ENCODE measurements at places on chromosomes 1 and 21. TPM values are rescaled to one million over a fixed set of nuclear protein-coding genes. Genes with fewer than 3 reads are reported as not detected.

The ST6GALNAC5 gene
- total RNA-seq, result 0.16 TPM

DNA sequence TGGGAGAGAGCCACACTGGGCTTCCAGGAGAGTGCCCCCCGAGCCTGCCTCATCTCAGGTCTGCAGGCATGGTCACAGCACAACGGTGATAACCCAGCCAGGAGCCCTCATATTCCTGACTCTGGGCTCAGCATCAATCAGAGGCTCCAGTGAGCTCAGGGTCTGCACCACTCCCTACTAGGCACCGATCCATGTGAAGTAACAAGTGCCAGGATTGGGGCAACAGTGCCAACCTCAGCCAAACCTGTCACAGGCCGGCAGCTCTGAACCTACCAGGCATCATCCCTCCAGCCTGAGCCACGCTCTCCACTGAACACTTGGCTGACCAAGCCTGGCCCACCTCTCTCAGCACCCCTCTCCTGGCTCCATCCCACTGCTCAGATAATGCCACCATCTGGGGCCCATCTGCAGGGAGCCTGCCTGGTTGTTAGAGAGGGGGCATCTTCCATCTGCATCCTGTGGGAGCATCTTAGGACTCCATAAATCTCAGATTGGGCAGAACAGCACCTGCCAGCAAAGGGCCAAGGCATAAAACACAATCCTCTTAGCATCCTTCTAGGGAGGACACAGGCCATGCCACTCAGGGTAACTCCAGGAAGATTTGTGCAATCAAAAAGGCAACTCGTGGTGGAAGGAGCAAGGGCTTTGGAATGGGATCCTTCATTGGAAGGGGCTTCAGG, 213.7 kb upstream of the CSF3R start:
- no peak for DNase-seq
- no peaks in the 10 kb centered on the region for H3K36me3 ChIP-seq
- peaks cover 15% of the 10 kb centered on the region for H3K27me3 ChIP-seq
- no peak overlapping the region for H3K4me3 ChIP-seq

DNA sequence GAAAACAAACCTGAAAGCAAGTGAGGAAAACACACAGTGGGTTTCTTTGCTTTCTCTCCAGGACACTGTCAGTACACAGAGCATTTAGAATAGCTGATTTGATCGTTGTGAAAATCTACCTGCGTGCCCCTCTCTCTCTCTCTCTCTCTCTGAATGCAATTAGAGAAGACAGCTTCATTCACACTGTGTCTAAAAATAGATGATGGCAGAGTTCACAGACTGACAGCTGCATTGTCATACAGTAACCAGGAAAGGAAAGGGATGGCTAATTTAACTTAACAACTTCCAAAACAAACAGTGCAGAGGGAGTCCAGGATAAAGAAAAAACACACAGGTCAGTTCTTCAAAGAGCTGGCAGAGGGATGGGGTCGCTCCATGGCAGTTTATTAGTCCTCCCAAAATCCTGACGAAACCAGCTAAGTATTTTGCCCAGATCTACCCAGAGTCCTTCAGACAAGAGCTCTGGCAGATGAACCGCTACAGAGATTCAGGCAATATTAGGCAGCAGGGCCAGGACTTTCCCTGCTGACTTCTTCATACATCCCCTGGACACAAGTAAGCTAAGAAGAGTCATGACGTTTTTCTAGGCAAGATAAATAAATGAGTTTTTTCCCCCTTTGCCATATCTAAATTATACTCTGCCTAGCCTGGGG, 58.9 kb downstream of the WLS start:
- no peaks in the 10 kb centered on the region for H3K36me3 ChIP-seq
- no peak for DNase-seq
- peak overlapping the region; percentile 41 for H3K27ac ChIP-seq
- H3K4me3 ChIP-seq, result peak overlapping the region; percentile 14
- no peaks in the 10 kb centered on the region for H3K27me3 ChIP-seq
- peaks cover 34% of the 10 kb centered on the region for H3K4me1 ChIP-seq

DNA sequence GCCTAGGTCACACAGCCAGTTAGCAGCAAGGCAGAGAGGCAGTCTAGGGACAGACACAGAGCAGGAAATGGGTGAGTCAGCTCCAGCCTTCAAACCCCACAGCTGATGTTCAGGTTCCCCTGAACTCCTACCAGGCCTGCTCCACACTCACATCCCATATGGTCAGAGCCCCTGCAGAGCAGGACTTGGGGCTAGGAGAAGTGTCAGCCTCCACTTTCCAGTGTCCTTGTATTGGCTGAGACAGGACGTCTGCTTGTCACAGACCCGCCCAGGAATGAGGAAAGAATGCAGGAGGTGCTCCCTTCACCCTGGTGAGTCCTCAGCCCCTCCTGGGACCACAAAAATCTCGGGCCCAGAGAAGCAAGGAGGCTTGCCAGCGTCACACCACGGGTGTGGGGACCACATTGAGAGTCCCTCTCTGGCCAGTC, 92.5 kb downstream of the LACTBL1 start:
- no peaks in the 10 kb centered on the region for H3K27me3 ChIP-seq
- H3K4me1 ChIP-seq, result no peaks in the 10 kb centered on the region
- no peak overlapping the region for H3K4me3 ChIP-seq

- H3K27ac ChIP-seq, result peak overlapping the region; percentile 7
- DNase-seq, result no peak
- peaks cover 11% of the 10 kb centered on the region for H3K4me1 ChIP-seq
- H3K36me3 ChIP-seq, result no peaks in the 10 kb centered on the region
Observed at GRCh38 chr1:101262630-101263348, 26.0 kb downstream of the S1PR1 start.
